ENCODE measurements at places on chromosomes 5 and 9. TPM values are rescaled to one million over a fixed set of nuclear protein-coding genes. Genes with fewer than 3 reads are reported as not detected.

Gene PCDHA9
- total RNA-seq = not detected

Gene PCDHGC3
- 96.0 TPM for total RNA-seq

Gene MOB3B
- not detected for total RNA-seq

Gene PFDN1
- 82.8 TPM for total RNA-seq

Gene PGM5
- not detected for total RNA-seq

Gene NEURL1B
- total RNA-seq = 14.6 TPM

Gene NR4A3
- 0.19 TPM for total RNA-seq

Gene ANKDD1B
- total RNA-seq = 0.06 TPM

Gene CCNJL
- 2.7 TPM for total RNA-seq

Gene ACSL6
- total RNA-seq = not detected

Gene C5orf52
- total RNA-seq = not detected

Gene TMEM252
- not detected for total RNA-seq

Gene CHD1
- 33.7 TPM for total RNA-seq

Gene TPPP
- 0.06 TPM for total RNA-seq

Gene ADAMTS13
- total RNA-seq = 2.3 TPM

Gene HTR1A
- not detected for total RNA-seq

Gene FAM153A
- not detected for total RNA-seq

Gene FOXE1
- not detected for total RNA-seq

Gene GLRA1
- not detected for total RNA-seq

Gene GRM6
- not detected for total RNA-seq

Gene IFNA21
- total RNA-seq = not detected

Gene LCN2
- total RNA-seq = not detected

Gene DRD1
- total RNA-seq = not detected

Gene EIF4EBP3
- 1.6 TPM for total RNA-seq

Gene BRD3OS
- total RNA-seq = 17.7 TPM

Gene SPATA31E1
- total RNA-seq = not detected

Gene ATOSB
- total RNA-seq = 34.8 TPM

Gene TMOD1
- not detected for total RNA-seq

Gene RORB
- total RNA-seq = not detected

Gene SLC22A4
- 5.6 TPM for total RNA-seq

Gene LAMC3
- total RNA-seq = not detected

Gene SPINK13
- total RNA-seq = not detected
